T1000 (cell line): ENCODE measurements at places on chromosomes 12 and 14.

DNA sequence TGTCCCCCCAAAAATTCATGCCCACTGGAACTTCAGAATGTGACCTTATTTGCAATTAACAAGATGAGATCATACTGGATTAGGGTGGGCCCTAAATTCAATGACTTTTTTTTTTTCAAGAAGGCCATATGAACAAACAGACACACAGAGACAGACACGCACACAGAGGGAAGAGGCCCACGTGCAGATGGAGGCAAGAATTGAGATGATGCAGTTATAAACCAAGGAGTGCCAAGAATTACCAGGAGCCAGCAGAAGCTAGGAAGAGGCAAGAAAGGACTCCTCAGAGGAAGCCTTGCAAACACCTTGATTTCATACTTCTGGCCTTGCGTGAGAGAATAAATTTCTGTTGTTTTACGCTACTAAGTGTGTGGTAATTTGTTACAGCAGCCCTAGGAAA lies 33.4 kb downstream of the NELL2 start:
- DNase-seq: no peak

DNA sequence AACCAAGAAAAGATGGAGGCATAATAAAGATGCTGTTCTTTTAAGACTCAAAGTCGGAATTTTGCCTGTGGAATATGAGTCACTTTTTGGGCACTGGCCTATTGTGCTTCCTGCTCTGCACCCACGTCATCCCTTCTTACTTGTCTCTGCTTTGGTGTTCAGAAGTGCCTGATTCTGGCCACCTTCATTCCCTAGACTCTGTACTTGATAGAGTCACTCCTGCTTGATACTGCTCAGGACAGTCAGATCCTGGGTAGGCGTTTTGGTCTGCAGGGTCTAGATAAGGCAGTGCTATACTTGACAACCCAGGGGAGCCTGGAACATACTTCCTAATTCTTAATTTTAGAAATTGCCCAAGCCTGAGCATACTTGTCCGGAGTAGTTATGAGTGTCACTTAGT lies 1.9 kb downstream of the LRRK2 start:
- peak; percentile 29 for DNase-seq

DNA sequence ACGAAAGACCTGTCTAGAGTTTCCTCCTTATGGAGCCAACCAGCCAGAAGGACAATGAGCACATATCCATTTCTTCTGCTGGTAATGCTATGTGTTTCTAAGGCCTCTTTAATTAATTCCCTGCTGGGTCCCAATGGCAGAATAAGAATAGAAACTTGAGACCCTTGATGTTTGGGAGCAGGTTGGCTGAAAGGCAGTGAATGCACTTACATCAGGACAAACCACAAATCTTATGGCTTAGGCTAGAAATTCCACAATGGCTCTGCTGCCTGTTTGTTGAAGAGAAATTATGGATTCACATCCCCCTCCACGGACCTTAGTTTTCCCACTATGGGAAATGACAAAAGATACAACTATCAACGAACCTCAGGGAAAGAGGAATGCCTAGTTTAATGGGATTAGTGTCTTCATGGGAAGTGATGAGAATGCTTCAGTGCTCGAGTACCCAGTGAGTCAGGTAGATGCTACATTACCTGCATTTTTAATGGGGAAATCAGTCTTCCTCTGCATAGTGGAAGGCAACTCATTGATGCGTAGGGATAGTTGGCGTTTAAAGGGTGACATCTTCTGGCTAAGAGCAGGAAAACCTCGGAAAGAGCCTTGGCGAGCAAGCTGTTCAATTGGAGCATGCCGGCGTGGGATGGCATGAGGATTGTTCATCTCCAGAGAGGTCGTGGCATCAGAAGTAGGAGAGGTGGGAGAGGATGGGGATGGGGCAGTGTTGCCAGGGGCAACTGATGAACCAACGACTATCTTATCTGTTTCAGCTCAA lies 46.5 kb downstream of the PAPLN start:
- DNase-seq: no peak

DNA sequence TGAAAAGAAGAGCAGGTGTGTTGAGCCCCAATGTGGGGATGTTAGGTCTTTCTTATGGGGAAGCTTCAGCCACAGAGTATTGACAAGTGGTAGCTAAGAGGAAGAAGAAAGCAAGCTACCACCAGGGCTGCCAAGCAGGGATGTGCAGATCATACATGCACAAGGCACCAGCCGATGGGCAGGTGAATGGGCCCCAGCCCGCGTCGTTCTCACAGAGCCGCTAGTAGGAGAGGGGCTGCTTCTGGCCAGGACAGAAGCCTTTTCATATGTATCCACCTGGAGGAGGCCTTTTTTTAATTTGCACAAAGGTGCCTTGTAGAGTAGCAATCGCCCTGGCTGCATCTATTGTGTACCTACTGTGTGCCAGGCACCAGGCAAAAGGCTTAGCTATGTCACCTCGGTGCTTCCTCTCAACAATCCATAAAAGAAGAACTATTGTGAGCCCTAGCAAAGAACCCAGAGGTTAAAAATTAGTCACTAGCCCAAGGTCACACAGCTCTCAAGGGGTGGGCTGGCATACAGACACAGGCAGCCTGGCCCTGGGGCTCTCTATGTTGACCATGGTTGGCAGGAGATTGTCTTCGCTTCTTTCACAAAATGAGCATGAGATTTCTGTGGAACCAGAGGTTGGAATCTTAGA lies 8.2 kb downstream of the NUAK1 start:
- no peak for DNase-seq

- DNase-seq: no peak
Measured at GRCh38 chr12:61414470-61414869, 845.7 kb upstream of the USP15 start.

- no peak for DNase-seq
Measured at GRCh38 chr12:105357162-105357691, 26.7 kb downstream of the C12orf75 start.

- DNase-seq: no peak
Measured at GRCh38 chr12:112792301-112792700, 753 bp downstream of the RPH3A start.

DNA sequence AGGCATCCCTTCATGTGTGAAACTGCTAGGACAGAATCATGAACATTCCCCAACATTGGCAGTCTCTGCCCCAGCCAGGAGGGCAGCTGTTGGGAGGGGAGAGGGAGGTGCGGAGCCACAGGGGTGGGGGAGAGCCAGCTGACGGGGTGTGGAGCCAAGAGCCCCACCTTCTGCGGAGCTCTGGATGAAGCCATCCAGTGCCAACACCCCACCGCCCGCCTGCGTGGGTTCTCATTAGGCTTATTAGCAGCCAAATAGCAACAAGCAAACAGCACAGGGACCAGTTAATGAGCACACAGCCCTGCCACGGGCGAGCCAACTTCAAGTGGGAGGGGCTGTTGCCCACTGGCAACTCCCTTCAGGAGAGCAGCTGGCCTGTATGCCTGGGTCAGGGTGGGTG lies 12.1 kb downstream of the LTBP2 start:
- DNase-seq: no peak

GRCh38 chr12:45298721-45299692 lies 83.1 kb downstream of the ANO6 start:
- no peak for DNase-seq

- DNase-seq: no peak
Measured at GRCh38 chr12:88416786-88417185, 163.5 kb downstream of the KITLG start.

- no peak for DNase-seq
Measured at GRCh38 chr12:91367234-91367849, 184.7 kb upstream of the DCN start.

GRCh38 chr14:63435838-63436237 lies 107.3 kb downstream of the PPP2R5E start:
- DNase-seq: no peak

DNA sequence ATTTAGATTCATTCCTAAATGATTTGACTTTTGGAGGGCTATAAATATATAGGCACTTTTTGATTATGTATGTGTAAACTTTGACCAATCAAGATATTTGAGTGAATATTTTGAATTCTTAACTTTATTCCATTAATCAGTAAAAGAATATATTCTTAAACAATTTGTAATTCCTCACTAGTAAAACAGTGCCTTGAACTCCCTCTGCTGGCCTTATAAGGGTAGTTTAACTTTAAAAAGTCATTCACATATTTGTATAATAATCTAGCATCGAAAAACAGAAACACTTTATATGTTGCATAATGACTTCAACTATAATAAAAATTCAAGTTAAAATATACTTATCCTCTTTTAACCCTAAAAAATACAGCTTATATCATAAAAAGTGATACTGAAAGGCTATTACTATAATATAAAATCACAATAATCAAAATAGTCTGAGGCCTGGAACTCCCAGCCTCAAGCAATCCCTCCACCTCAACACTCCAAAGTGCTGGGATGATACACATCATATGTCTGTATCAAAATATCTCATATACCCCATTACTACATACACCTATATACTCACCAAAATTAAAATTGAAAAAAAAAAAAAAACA lies 31.2 kb downstream of the CCDC59 start:
- DNase-seq: no peak

DNA sequence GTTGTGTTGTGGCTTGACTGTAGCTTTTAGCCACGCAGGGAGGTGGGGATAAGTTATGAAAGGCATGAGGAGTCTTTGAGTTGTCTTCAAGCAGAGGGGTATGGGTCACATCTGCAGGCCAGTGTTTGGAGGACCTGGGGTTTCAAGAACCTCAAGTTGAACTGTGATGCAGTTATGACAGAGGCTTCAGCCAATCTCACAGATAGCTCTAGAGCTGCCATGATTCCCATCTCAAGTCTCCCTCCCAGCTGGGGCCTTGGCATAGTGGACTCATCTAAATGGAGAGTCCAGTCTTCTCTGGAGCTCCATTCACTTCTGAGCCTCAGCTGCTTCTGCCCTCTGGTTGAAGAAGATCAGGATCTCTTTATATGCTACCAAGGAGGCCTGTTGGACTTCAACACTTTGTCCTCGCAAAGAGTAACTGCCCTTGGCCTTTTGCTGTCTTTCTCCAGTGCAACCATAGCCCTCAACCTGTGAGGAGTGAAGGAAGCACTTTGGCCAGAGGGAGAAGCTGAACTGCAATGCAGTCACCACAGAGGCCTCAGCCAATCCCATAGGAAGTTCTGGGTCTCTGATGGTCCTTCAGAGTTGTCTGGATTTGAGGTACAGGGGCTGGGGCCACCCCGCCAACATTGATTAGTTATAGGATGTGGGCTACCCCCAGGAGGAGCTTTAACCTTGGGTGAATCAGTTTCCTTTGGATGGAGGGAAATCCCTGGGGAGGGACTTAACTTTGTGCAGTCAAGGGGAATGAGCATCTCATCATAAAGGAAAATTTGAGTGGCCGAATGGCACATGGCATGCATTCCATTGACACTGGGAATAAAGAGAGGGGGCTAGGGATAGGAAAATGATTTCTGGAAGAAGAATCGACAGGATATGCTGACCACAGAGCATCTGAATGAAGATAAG lies 230.5 kb downstream of the PCNX1 start:
- DNase-seq: no peak

DNA sequence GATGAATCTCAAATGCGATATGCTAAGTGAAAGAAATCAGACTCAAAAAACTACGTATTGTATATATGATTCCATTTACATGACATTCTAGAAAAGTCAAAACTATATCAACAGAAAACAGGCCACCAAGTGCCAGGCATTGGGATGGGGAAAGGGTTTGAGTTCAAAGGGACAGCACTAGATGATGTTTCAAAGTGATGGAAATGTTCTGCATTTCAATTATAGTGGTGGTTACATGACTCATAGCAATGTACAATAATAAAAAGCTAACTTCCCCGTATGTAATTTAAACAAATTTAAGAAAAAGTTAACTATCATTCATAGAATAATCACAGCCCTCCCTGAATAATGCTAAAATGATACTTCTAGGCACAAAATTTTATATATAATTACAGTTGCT lies 13.5 kb downstream of the HECTD1 start:
- DNase-seq: no peak

GRCh38 chr12:103755425-103755824 lies 85.6 kb downstream of the NT5DC3 start:
- DNase-seq: no peak

GRCh38 chr14:67421356-67422224 lies 9.6 kb upstream of the PLEK2 start:
- no peak for DNase-seq

- no peak for DNase-seq
Measured at GRCh38 chr14:87497301-87497700, 495.7 kb downstream of the GALC start.
